ENCODE measurements at places on chromosomes 4 and X.

DNA sequence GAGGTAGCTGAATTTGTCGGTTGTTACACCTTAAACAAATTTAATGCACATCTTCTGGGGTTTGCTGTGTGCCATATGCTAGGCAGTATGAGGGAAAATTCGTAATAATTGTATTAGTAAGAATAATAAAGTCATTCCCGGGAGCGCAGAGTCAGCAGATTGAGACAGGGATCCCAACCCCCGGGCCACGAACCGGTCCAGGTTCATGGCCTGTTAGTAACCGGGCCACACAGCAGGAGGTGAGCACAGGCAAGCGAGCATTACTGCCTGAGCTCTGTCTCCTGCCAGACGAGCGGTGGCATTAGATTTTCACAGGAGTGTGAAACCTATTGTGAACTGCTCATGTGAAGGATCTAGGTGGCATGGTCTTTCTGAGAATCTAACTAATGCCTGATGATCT lies 114.9 kb downstream of the PCDH7 start:
- no peak overlapping the region for H3K27ac ChIP-seq
- H3K4me1 ChIP-seq = no peaks in the 10 kb centered on the region
- no peak for DNase-seq
- H3K36me3 ChIP-seq = no peaks in the 10 kb centered on the region
- no peak overlapping the region for H3K4me3 ChIP-seq

- no peaks in the 10 kb centered on the region for H3K27me3 ChIP-seq
- no peaks in the 10 kb centered on the region for H3K36me3 ChIP-seq
- no peak overlapping the region for H3K27ac ChIP-seq
- no peaks in the 10 kb centered on the region for H3K4me1 ChIP-seq
- no peak overlapping the region for H3K4me3 ChIP-seq
Measured at GRCh38 chr4:154982187-154983047, 201.3 kb downstream of the RBM46 start.

DNA sequence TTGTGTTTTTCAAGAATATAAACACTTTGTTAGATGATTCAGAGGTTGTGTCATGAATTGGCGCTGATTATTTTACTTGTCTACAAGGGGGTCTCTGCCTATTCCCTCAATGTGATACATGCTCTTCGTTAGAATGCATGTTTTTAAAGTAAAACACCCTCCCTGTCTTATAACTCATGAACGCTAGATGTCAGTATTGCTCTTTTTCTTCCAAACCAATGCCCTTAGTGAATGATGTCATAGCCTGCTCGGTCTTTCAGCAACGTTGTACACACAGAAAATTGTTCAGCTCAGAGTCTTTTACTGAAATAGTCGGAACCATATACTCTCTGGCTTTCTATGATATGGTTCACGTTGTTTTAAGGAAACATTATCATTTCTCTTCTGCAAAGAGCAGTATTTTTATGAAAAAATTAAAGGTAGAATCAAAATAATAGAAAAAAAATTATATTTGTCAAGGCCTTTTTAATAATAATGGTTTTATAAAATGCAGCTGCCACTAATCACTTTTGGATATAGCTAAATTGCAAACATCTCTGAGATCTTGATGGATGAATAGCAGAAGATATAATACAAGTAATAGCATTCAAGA lies 292.9 kb downstream of the TLL1 start:
- H3K27me3 ChIP-seq = no peaks in the 10 kb centered on the region
- H3K4me1 ChIP-seq = no peaks in the 10 kb centered on the region
- no peak for DNase-seq
- no peak overlapping the region for H3K27ac ChIP-seq

DNA sequence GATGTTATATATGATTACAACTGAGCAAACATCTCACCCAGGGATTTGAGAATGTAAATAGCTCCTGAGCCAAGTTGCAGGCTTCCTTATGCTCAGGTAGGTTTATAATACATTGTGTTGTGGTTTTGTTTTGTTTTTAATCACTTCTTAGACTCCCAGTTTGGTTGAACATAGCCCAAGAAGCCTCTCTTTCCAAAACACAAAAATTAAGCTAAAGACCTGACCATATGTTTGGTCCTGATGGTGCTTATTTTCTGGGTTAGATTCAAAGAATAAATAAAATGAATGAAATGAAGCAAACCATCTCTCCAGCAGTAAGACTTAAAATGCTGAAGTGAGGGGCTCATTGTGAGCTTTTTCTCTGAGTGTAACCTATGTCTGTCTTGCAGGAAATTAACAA lies 93.5 kb downstream of the GRXCR1 start:
- H3K27me3 ChIP-seq = no peaks in the 10 kb centered on the region
- DNase-seq = no peak

DNA sequence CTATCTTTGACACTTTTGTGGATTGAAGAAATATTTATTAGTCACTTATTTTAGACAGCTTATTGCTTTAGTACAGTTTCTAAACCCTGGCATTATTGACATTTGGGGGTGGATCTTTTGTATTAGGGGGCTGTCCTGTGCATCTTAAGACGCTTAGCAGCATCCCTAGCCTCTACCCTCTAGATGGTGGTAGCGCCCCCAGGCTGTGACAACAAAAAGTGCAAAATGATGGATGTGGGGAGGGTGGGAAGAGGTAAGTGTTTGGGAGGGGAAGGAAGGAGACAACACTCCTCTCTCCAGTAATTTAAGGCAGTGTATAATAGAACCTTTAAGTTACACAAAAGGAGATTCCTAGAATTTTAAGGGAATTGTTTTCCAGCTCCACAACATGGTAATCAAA lies 1210.6 kb downstream of the C4orf33 start:
- H3K27ac ChIP-seq = no peak overlapping the region
- no peak overlapping the region for H3K4me3 ChIP-seq
- no peaks in the 10 kb centered on the region for H3K36me3 ChIP-seq
- DNase-seq = no peak

GRCh38 chr4:183008492-183008891 lies 90.6 kb upstream of the WWC2 start:
- no peak overlapping the region for H3K27ac ChIP-seq
- H3K4me3 ChIP-seq = no peak overlapping the region
- H3K27me3 ChIP-seq = peaks cover 20% of the 10 kb centered on the region
- peaks cover under 1% of the 10 kb centered on the region for H3K36me3 ChIP-seq

DNA sequence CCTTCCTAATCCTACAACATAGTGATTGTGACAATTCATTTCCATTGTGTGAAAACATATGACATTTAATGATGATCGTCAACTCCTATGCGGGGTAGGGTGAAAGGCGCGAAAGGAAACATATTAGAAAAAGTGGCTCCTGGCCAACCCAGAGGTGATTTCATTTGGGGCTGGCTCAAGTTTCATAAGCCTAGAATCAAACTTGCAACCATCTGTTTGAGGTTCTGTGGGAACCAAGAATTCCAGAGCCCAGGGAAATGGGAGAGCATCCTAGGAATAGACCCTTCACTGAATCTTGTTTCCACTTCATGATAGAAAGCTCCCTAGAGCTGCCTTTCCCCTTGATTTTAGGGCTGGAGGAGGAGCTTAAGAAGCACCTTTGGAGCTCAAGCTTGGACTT lies 101.3 kb upstream of the EGFL6 start:
- H3K27me3 ChIP-seq = peaks cover 12% of the 10 kb centered on the region
- H3K36me3 ChIP-seq = peaks cover 3% of the 10 kb centered on the region
- DNase-seq = no peak
- no peak overlapping the region for H3K4me3 ChIP-seq
- H3K4me1 ChIP-seq = peaks cover 34% of the 10 kb centered on the region
- no peak overlapping the region for H3K27ac ChIP-seq

- H3K4me1 ChIP-seq = no peaks in the 10 kb centered on the region
- no peak overlapping the region for H3K27ac ChIP-seq
- H3K36me3 ChIP-seq = no peaks in the 10 kb centered on the region
- no peaks in the 10 kb centered on the region for H3K27me3 ChIP-seq
- no peak for DNase-seq
Measured at GRCh38 chr4:111849746-111850284, 295.4 kb upstream of the FAM241A start.

Data from stimulated activated naive B cell treated with anti-CD40 and anti-IgM and Interleukin-4, amounts not matched to agents 10 μg/mL and 1 μg/mL and 100 μg/mL, for 72 hours (primary cell).